NCI-H2081 treated with DMSO at 0.1 percent for 48 hours (cell line): ENCODE measurements at places on chromosomes 11 and 22.

DNA sequence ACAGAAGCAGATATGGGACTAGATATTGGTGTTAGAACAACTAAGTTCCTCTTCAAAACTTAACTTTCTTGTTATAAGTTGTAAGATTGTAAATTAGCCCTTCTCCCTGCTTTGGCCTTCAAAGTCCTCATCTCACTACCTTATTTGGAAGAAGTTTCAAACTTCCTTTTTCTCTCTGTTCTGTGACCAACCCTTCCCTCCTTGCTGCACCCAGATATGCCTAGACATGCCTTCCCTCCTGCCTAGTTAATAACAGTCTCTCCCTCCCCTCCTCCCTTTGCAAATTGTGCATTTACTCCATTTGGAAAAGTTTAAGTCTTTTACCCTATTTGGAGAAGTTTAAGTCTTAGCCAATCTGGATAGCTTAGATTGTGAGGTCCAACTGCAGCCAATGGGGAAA is 4.9 kb downstream of the OR52K2 start:
- DNase-seq: no peak

- no peak for DNase-seq
Measured at GRCh38 chr11:76495019-76495418, 50.2 kb downstream of the EMSY start.

- DNase-seq: no peak
Measured at GRCh38 chr11:73945396-73945795, 5.4 kb upstream of the DNAJB13 start.

- DNase-seq: no peak
Measured at GRCh38 chr11:36750349-36750748, 152.3 kb upstream of the RAG2 start.

DNA sequence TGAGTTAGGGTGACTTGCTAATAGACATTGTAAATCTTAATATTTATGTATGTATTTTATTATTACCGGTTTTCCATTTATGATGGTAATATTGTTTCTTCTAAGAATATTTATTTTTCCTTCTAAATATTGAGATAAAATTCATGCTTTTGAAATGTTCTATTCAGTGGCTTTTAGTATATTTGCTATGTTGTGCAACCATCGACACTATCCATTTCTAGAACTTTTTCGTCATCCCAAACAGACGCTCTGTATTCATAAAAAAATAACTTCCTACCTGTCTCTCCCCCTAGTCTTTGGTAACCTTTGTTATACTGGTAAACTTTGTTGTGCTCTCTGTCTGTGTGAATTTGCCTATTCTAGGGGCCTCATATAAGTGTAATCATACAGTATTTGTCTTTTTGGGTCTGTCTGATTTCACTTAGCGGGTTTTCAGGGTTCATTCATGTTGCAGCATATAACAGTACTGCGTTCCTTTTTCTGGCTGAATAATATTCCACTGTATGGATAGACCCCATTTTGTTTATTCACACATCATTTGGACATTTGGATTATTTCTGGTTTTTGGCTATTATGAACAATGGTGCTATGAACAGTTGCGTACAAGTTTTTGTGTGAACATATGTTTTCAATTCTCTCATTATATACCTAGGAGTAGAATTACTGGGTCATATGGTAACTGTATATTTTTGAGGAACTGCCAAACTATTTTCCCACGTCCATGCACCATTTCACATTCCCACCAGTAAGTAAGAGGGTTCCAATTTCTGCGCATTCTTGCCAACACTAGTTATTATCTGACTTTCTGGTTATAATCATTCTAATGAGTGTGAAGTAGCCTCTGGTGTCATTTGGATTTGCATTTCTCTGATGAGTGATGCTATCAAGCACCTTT is 15.9 kb downstream of the NEAT1 start:
- DNase-seq: no peak

DNA sequence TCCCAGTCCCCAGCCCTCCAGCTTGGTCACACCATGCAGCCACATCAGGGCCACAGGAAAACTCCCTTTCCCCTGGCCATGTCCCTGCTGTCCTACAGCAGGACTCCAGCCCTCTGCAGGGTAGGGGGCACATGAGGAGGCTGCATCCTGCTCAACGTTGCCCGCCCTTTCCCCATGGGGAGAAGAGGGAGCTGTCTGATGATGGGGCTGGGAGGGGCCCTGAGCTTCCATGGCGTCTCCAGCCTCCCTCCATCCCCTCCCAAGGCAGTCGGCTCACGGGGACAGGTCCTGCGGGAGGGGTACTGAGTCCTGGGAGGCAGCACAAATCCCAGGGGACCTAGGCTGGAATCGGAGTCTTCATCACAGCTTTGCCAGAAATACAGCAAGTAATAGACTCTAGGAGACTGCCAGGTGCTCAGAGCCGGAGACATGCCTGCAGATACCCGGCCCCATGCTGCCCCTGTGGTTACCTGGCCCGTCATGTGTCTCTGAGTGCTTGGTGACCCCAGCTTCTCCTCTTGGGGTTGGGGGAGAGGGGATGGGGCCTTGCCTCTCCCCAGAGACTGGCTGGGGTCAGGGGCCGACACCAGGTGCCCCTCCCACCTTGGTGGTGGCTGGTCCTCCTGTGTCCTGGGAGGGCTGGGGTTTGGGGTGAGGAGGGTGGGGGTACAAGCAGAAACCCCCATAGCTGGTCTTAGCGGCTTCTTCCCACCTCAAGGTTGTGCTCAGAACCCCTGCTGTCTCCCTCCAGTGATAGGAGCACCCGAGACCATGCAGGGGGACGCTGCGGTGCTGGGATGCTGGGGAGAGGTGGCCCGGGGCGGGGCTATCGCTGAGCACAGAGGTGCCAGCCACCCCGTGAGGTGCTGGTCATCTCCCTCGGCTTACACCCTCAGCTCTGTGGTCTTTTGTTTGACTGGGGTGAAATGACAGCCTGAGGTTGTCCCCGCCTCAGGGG is 2.3 kb downstream of the MRGPRE start:
- no peak for DNase-seq

DNA sequence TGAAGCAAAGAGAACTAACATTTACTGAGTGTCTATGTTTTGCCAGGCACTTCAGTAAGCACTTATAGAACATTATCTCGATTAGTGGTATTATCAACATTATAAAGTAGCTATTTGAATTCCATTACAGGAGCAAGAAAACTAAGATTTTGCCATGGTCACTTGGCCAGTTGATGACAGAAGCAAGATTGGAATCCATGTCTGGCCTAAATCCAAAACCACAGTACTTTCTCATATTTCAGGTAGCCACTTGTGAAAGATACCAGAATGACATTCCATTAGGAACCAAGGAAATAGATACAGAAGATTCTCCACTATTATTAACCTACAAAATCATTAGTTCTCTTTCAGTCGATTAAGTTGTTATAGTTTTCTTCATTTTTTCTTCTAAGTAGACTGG is 691.0 kb upstream of the API5 start:
- no peak for DNase-seq

- no peak for DNase-seq
Measured at GRCh38 chr22:22848364-22848866, 39.2 kb upstream of the IGLL5 start.

DNA sequence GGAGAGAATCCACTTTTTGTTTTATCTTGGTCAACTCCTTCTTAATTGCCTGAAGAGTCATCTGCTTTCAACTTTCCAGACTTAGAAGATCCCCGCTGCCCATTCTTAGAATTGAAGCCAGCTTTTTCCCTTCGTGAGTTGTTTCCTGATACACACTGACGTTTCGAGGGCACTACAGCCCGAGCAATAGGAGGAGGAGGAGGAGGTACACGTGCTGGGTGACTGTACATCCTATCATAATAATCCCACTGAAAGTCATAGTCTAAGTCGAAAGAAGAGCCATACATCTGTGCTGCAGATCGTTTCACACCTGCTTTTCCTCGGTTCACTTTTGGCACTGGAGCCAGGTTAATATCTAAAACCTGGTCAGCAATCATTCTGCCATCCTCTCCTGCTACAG is 606.1 kb downstream of the DLG2 start:
- DNase-seq: no peak

- DNase-seq: no peak
Measured at GRCh38 chr11:92500453-92500852, 275.8 kb downstream of the FAT3 start.

- DNase-seq: no peak
Measured at GRCh38 chr11:2215561-2216399, 44.2 kb upstream of the TH start.

DNA sequence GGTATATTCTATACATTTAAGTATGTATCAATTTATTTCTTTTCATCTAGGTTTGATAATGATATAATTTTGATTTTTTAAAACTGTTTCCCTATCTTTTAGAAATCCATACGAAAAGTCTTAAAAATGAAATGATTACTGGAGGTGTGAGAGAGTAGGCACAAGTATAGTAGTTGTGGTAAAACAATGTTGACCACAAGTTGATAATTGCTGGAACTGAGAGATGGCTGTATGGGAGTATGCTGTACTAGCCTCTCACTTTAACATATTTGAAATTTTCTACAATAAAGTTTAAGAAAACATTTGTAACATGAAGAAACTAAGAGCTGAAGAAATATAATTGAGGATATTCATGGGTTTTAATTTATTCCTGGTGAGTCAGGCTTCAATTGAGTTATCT is 30.0 kb downstream of the FSHB start:
- no peak for DNase-seq

GRCh38 chr22:20216863-20217499 is 51.1 kb downstream of the RTN4R start:
- no peak for DNase-seq

DNA sequence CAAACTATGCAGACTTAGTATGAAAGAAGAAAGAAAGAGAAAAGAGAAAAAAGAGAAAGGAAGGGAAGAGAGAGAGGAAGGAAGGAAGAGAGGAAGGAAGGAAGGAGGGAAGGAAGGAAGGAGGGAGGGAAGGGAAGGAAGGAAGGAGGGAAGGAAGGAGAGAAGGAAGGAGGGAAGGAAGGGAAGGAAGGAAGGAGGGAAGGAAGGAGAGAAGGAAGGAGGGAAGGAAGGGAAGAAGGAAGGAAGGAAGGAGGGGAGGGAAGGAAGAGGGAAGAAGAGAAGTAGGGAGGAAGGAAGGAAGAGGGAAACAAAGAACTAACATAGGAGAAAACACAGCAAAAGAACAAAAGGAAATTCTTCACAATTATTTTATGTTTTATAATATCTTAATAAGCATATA is 502.1 kb downstream of the SOX6 start:
- DNase-seq: no peak

- DNase-seq: no peak
Measured at GRCh38 chr11:9362393-9362863, 22.0 kb upstream of the IPO7 start.

DNA sequence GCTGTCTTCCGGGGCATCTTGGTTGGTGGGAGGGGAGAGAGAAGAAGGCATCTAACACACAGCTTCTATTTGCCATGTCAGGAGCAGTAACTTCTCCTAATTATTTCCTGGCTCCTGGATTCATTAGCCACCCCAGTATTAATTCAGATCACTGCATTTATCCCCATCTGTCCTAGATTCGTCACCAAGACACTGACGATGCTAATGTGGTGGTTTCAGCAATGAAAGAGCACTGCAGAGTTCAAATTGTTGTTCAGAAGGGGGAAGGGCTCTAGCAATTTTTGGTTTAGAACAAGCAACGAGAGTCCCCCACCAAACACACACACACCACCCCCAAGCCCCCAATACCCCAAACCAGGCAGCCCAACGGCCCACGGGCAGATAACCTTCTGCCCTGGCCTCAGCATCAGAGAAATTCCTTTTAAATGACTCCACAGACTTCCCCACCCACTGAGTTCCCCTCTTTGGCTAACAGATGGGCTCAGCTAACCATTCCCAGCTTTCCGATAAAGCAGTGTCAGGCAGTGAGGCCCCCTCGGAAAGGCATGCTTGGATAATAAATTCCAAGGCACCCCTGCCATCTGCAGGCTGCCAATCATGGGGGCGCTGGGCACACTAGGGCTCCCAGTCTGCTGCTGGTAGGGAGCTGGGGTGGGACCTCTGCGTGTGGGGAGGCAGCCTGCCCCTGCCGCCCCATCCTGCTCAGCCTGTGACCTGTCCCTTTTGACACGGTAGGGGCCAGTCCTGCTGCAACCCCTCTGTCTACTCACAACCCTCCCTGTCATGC is 453.5 kb downstream of the MIAT start:
- DNase-seq: no peak

GRCh38 chr11:8205566-8205965 is 36.7 kb upstream of the RIC3 start:
- no peak for DNase-seq

DNA sequence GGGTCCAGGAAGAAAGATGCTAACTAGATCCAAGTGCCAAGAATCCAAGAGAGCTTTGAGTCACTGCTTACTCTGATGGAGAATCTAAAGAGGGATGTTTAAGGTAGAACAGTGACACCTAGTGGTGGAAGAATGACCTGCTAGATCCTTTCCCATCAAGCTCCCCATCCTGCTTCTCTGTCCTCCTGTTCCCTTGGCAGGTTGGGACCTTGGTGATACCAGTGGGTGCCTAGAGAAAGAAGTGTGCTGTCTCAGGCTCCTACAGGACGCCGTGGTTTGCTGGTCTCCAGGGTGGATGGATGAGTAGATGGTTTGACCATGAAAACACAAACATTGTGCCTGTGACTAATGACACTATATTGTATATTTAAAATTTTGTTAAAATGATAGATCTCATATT is 383.7 kb downstream of the TMEM135 start:
- DNase-seq: peak; percentile 65

GRCh38 chr11:7021318-7021717 is 1.0 kb downstream of the NLRP14 start:
- DNase-seq: no peak

DNA sequence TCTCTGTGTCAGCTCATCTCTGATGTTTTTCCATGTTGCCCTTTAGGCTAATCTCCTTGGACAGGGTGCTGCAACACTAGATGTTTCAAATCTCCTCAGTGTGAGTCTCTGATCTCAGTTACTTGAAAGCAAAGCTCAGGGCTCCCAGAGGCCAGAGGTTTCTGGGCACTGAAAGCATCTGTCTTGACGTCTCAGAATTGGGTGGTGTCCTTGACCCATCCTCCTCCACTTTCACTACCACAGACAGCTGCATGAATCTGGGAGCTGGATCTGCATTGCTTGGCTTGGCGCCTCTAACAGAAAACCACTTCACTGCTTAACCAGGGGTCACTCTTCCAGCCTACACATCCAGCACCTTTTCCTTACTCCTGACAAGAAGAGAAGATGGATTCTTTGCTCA is 399.4 kb downstream of the NXPE2 start:
- no peak for DNase-seq

DNA sequence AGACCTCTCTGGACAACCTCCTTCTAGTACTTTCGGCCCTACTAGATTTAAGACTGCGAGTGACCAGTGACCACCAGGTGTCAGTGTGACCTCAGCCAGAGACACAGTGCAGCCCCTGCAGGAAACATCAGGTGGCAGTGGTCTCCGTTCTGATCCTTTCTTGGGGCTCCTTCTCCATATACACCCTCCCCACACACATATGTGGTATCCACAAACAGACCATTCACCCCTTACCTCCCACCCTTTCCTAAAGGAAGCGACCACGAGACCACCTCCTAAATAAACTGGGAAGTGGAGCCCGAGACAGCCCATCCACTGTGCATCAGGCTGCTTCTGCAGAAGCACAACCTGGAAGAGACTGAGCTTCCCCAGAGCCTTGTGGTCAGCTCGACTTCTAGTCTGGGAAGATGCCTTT is 38.5 kb upstream of the CYP2D6 start:
- no peak for DNase-seq

- no peak for DNase-seq
Measured at GRCh38 chr22:33101550-33101949, 43.4 kb upstream of the SYN3 start.

GRCh38 chr11:126857860-126858808 is 142.4 kb downstream of the KIRREL3 start:
- DNase-seq: peak; percentile 97

GRCh38 chr11:70820712-70821111 is 422.4 kb downstream of the CTTN start:
- no peak for DNase-seq

- DNase-seq: peak; percentile 68
Measured at GRCh38 chr11:12800032-12800671, 125.9 kb downstream of the TEAD1 start.
